Psoas muscle (tissue), 8 donors: ENCODE measurements at places on chromosomes 3 and 15. TPM values are rescaled to one million over a fixed set of nuclear protein-coding genes. Genes with fewer than 3 reads are reported as not detected.

The CAMK2N2 gene
- not detected for total RNA-seq

The KNL1 gene
- total RNA-seq, result 0.50 TPM

The ALDH1A2 gene
- total RNA-seq, result 3.3 TPM

The ZIC4 gene
- 0.46 TPM for total RNA-seq

The CYP8B1 gene
- 0.08 TPM for total RNA-seq

The KNG1 gene
- 0.16 TPM for total RNA-seq
